ENCODE measurements at places on chromosomes 2 and 18.

- no peaks in the 10 kb centered on the region for H3K36me3 ChIP-seq
- H3K4me1 ChIP-seq, result no peaks in the 10 kb centered on the region
- no peaks in the 10 kb centered on the region for H3K27me3 ChIP-seq
- H3K4me3 ChIP-seq, result no peak overlapping the region
- no peak overlapping the region for H3K27ac ChIP-seq
- no peak for DNase-seq
Measured at GRCh38 chr2:166013878-166014277, 60.3 kb upstream of the TTC21B start.

- no peak for DNase-seq
- H3K27ac ChIP-seq, result no peak overlapping the region
- peaks cover 4% of the 10 kb centered on the region for H3K36me3 ChIP-seq
- H3K27me3 ChIP-seq, result no peaks in the 10 kb centered on the region
- H3K4me3 ChIP-seq, result no peak overlapping the region
- no peaks in the 10 kb centered on the region for H3K4me1 ChIP-seq
Measured at GRCh38 chr2:61266632-61267505, 104.9 kb downstream of the C2orf74 start.

DNA sequence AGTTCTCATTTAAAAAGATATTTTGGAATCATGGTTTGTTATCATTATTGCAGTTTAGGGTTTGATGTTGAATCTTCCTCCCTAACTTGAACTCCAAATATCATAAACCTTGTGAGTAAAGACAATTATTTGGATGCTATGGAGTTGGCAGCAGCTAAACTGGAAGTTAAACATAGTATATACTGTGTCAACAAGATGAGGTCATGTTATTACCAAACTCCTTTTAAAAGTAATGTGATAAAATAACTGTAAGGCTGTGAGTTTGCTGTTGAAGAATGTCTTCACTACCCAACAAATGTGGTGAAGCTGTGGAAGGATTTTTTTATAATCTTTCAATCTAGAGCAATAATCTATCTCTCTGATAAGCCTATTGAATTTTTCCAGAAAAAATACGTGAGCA, 16.0 kb downstream of the DNAH6 start:
- H3K4me1 ChIP-seq, result no peaks in the 10 kb centered on the region
- H3K4me3 ChIP-seq, result no peak overlapping the region
- no peaks in the 10 kb centered on the region for H3K36me3 ChIP-seq
- H3K27ac ChIP-seq, result no peak overlapping the region
- DNase-seq, result no peak
- no peaks in the 10 kb centered on the region for H3K27me3 ChIP-seq

DNA sequence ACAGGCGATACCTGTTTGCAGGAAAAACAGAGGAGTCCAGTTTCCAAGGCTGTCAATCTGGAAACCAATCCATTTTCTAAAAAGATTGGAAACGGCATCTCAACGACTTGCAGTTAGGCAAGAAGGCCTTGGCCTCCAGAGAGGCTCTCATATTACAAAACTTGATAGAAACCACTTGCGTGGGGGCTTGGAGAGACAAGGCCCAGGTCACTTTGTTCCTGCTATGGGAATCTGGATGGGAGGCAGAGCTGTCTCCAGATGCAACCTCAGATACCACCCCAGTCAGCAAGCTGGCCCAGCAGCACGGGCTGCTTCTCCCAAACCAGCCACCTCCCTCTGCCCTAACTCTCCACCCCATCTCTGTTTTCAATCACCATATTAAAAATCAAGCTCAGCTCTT, 298.8 kb downstream of the TNS1 start:
- H3K27me3 ChIP-seq, result no peaks in the 10 kb centered on the region
- no peak overlapping the region for H3K27ac ChIP-seq
- no peaks in the 10 kb centered on the region for H3K4me1 ChIP-seq

- H3K4me3 ChIP-seq, result no peak overlapping the region
- H3K36me3 ChIP-seq, result no peaks in the 10 kb centered on the region
- H3K27me3 ChIP-seq, result no peaks in the 10 kb centered on the region
- H3K27ac ChIP-seq, result no peak overlapping the region
- H3K4me1 ChIP-seq, result no peaks in the 10 kb centered on the region
Measured at GRCh38 chr2:56523816-56524215, 340.0 kb downstream of the CCDC85A start.

GRCh38 chr2:28486526-28486925, 9.3 kb upstream of the PLB1 start:
- DNase-seq, result no peak
- H3K27me3 ChIP-seq, result no peaks in the 10 kb centered on the region
- no peak overlapping the region for H3K27ac ChIP-seq
- no peaks in the 10 kb centered on the region for H3K4me1 ChIP-seq

- DNase-seq, result no peak
- no peaks in the 10 kb centered on the region for H3K36me3 ChIP-seq
- no peaks in the 10 kb centered on the region for H3K4me1 ChIP-seq
- no peak overlapping the region for H3K27ac ChIP-seq
- no peaks in the 10 kb centered on the region for H3K27me3 ChIP-seq
- no peak overlapping the region for H3K4me3 ChIP-seq
Measured at GRCh38 chr2:234752966-234753365, 198.9 kb upstream of the SH3BP4 start.
